A549 treated with CpdA at 1 μM for 4 hours (cell line): ENCODE measurements at places on chromosomes 1 and 21. TPM values are rescaled to one million over a fixed set of nuclear protein-coding genes. Genes with fewer than 3 reads are reported as not detected.

Gene CLDN19
- not detected in 5 replicates for total RNA-seq

Gene LDLRAD1
- total RNA-seq = not detected in 5 replicates

Gene MYCL
- 0.99 to 1.4 TPM (median 1.3 TPM) in 5 replicates for total RNA-seq

Gene AMY2B
- total RNA-seq = 0.35 to 0.84 TPM (median 0.40 TPM) in 5 replicates

Gene RIMKLA
- total RNA-seq = 0.70 to 1.1 TPM (median 0.84 TPM) in 5 replicates

Gene PEX11B
- 19.4 to 23.4 TPM (median 22.0 TPM) in 5 replicates for total RNA-seq

Gene COL24A1
- 0.02 to 0.03 TPM in 2 of 5 replicates, not detected in the others for total RNA-seq

Gene COL8A2
- total RNA-seq = 0.06 to 0.15 TPM (median 0.09 TPM) in 5 replicates

Gene MMEL1
- 0.11 to 0.35 TPM in 2 of 5 replicates, not detected in the others for total RNA-seq

Gene COL16A1
- total RNA-seq = 5.2 to 6.2 TPM (median 5.4 TPM) in 5 replicates

Gene LAMC2
- 25.3 to 36.8 TPM (median 29.1 TPM) in 5 replicates for total RNA-seq

Gene SYCP1
- total RNA-seq = not detected in 5 replicates

Gene GJA4
- total RNA-seq = not detected in 5 replicates

Gene FAM72C
- 5.6 to 7.2 TPM (median 6.4 TPM) in 5 replicates for total RNA-seq

Gene SLC30A2
- 0.03 to 0.17 TPM (median 0.04 TPM) in 4 of 5 replicates, not detected in the other for total RNA-seq

Gene HSF2BP
- 1.3 to 1.9 TPM (median 1.4 TPM) in 5 replicates for total RNA-seq

Gene GBP4
- 0.02 TPM in 1 of 5 replicates, not detected in the others for total RNA-seq

Gene SELENBP1
- 5.0 to 7.4 TPM (median 5.6 TPM) in 5 replicates for total RNA-seq

Gene RRP1B
- total RNA-seq = 31.1 to 39.0 TPM (median 33.7 TPM) in 5 replicates

Gene UBXN10
- total RNA-seq = not detected in 5 replicates

Gene KLF18
- total RNA-seq = not detected in 5 replicates

Gene KIAA1614
- total RNA-seq = 0.38 to 1.2 TPM (median 0.97 TPM) in 5 replicates

Gene KRTAP12-2
- not detected in 5 replicates for total RNA-seq

Gene DNASE2B
- not detected in 5 replicates for total RNA-seq

Gene VSIG8
- 0.07 to 0.14 TPM in 2 of 5 replicates, not detected in the others for total RNA-seq

Gene ARMH1
- total RNA-seq = 0.48 to 1.1 TPM (median 0.66 TPM) in 5 replicates

Gene UTS2
- not detected in 5 replicates for total RNA-seq

Gene DRAXIN
- 0.07 to 0.21 TPM (median 0.12 TPM) in 5 replicates for total RNA-seq

Gene SPATA17
- total RNA-seq = 1.8 to 3.2 TPM (median 2.6 TPM) in 5 replicates

Gene CD160
- 0.10 TPM in 1 of 5 replicates, not detected in the others for total RNA-seq

Gene ACOT11
- total RNA-seq = 1.4 to 2.3 TPM (median 2.1 TPM) in 5 replicates

Gene WNT4
- total RNA-seq = 0.09 to 0.41 TPM (median 0.22 TPM) in 5 replicates

Gene HPDL
- total RNA-seq = 3.6 to 5.3 TPM (median 3.9 TPM) in 5 replicates

Gene ZNF697
- total RNA-seq = 1.6 to 2.1 TPM (median 1.8 TPM) in 5 replicates

Gene MX1
- total RNA-seq = 1.3 to 2.5 TPM (median 2.1 TPM) in 5 replicates

Gene GJA8
- total RNA-seq = not detected in 5 replicates

Gene CR1L
- 0.71 TPM in 1 of 5 replicates, not detected in the others for total RNA-seq

Gene PIGP
- total RNA-seq = 13.1 to 18.8 TPM (median 17.8 TPM) in 5 replicates

Gene GRIK3
- not detected in 5 replicates for total RNA-seq

Gene PRKAA2
- 2.3 to 2.9 TPM (median 2.6 TPM) in 5 replicates for total RNA-seq

Gene SLAMF6
- not detected in 5 replicates for total RNA-seq

Gene SEMA6C
- 1.0 to 3.0 TPM (median 1.9 TPM) in 5 replicates for total RNA-seq

Gene SMPDL3B
- total RNA-seq = 0.71 to 1.2 TPM (median 0.99 TPM) in 5 replicates
